Occipital lobe (tissue), 3 donors: ENCODE measurements at places on chromosomes 3 and 15. TPM values are rescaled to one million over a fixed set of nuclear protein-coding genes. Genes with fewer than 3 reads are reported as not detected.

The LMAN1L gene
- not detected for total RNA-seq

The THRB gene
- total RNA-seq: 44.5 TPM

The SAMD7 gene
- total RNA-seq: not detected

The CCR9 gene
- total RNA-seq: 0.16 TPM

The CCRL2 gene
- 1.1 TPM for total RNA-seq

The AKAP13 gene
- 142 TPM for total RNA-seq

The TNFAIP8L3 gene
- 1.9 TPM for total RNA-seq

The RTP3 gene
- total RNA-seq: not detected

The ALPK3 gene
- total RNA-seq: 1.6 TPM
